ENCODE measurements at places on chromosomes 2 and 18.

- DNase-seq = no peak
Measured at GRCh38 chr2:160582081-160582480, 88.5 kb upstream of the RBMS1 start.

GRCh38 chr2:55914786-55915185 is 8.8 kb downstream of the EFEMP1 start:
- DNase-seq = no peak

DNA sequence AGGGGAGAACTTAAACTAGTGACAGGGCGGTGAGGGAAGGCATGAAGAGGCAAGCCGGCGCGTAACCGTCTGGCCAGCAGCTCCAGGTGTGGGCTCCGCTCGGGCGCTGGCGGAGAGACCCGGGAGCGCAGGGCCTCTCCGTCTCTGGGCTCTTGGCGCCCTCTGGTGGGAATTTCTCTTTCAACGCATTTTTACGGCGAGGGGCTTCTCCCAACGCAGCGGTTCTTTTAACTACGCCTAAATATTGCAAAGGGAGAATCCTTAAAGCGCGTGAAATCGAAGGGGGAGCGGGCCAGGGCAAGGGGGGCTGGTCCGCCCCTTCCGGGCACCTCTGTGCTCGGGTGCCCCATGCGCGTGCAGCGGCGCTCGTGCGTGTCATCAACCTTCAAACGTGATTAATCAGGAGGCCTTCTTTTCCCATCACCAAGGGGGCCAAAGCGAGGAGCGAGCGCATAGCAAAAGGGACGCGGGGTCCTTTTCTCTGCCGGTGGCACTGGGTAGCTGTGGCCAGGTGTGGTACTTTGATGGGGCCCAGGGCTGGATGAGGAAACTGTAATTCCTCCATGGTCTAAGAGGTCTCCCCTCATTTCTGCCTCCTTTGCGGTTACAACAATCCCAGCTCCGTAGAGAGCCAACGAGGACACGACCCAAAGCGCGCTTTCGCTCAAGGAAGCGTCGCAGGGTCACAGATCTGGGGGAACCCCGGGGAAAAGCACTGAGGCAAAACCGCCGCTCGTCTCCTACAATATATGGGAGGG is 762 bp upstream of the GAD1 start:
- peak; percentile 41 for DNase-seq

DNA sequence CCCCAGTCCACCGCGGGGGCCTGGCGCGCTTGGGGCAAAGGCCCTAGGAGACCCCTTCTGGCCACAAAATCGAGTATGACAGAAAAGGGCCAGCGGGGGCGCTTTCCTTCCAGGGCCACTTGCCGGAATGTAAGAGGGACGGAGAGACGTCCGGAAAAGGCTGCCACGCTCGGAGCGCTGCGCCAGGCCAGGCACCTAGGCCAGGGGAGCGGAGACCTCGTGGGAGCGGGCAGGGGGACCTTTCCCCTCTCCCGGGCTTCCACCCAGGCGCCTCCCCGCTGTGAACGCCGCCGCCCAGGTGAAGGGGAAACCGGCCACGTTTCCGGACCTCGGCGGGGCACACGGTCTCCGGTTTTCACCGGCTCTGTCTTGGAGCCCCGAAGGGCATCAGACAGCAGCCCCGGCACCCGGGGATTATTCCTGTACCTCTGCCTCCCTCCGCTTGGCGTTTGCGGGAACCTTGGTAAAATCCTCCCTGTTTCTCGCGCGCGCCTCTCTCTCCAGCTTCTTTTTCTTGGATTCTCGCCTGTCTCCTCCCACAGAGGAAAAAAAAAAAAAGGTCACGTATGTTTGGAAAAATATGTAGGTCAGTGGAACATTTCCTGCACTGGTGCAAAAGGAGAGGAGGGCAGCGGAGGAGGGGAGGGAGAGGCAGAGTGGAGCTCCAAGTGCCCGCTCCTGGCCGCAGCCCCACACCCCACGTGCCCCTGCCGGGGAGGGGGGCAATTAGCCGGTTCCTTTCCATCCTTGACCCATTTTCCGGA is 1.2 kb upstream of the NPAS2 start:
- DNase-seq = no peak

- no peak for DNase-seq
Measured at GRCh38 chr2:239358062-239358754, 42.6 kb downstream of the HDAC4 start.

GRCh38 chr2:27663285-27664153 is at the start of the genes SLC4A1AP and SUPT7L:
TSS of gene SLC4A1AP (plus strand) at chr2:27663889. CDS start at chr2:27663915, 26 bp downstream.
TSS of gene SUPT7L (minus strand) at chr2:27663614. CDS start at chr2:27662192, 1,422 bp downstream.
- peak; percentile 60 for DNase-seq

- no peak for DNase-seq
Measured at GRCh38 chr2:192735447-192735846, 540.7 kb upstream of the TMEFF2 start.

GRCh38 chr2:115771516-115771915 is 1329.1 kb downstream of the DPP10 start:
- DNase-seq = no peak

GRCh38 chr2:29420999-29421782 is 306.0 kb downstream of the CLIP4 start:
- no peak for DNase-seq

DNA sequence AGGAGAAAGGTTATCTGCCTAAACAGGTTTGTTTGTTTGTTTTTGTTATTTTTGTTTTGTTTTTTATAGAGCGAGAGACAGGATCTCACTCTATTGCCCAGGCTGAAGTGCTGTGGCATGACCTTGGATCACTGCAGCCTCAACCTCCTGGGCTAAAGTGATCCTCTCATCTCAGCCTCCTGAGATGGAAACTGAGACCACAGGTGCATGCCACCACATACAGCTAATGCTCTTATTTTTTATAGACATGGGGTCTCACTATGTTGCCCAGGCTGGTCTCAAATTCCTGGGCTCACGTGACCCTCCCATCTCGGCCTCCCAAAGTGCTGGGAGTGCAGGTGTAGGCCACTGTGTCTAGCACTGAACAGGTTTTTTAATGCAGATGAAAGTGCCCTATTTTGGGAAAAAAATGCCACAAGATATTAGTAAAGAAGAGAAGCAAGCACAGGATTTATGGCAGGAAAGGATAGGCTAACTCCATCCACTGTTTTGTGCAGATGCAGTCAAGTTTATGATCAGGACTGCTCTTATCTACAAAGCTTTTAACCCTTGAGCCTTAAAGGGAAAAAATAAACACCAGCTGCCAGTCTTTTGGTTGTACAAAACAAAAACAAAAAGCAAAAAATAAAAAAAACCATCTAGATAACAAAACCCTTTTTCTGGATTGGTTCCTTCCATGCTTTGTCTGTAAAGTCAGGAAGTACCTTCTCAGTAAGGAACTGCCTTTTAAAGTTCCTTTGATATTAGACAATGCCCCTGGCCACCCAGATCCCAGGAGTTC is 29.4 kb downstream of the MAP4K3 start:
- no peak for DNase-seq

DNA sequence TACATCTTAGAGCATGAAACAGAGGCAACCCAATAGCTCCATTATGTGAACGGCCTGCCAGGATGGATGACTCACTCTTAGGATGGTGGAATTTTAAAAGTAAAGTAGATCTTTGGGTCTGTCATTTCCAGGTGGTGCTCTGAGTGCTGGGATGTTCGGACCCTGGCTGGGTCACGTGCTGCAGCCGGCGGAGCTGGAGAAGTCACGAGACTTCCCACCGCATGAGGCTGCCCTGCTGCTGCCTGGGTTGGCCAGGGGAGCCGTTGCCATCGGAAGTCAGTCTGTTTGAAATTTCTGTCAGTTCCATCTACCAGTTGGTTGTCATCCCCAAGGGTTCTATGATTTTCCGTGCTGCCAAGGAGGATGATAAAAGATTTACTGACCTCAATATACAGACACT is 93.3 kb upstream of the ALKAL2 start:
- DNase-seq = no peak

DNA sequence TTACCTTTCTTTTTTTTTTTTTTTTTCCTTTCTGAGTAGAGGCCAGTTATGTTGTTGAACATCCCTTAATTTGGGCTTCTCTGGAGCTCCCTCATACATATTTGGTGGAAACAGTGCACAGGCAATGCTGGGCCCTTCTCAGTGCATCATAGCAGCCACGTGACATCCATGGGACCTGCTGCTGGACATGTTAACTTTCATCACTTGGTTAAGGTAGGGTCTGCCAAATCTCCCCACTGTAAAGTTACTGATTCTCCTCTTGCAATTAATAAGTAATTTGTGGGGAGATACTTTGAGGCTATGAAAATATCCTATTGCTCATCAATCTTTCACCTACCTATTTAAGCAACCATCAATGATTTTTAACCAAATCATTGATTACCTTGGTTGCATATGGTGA is 211.5 kb upstream of the LYPD1 start:
- no peak for DNase-seq

GRCh38 chr18:49230326-49230725 is 230.1 kb downstream of the DYM start:
- no peak for DNase-seq

DNA sequence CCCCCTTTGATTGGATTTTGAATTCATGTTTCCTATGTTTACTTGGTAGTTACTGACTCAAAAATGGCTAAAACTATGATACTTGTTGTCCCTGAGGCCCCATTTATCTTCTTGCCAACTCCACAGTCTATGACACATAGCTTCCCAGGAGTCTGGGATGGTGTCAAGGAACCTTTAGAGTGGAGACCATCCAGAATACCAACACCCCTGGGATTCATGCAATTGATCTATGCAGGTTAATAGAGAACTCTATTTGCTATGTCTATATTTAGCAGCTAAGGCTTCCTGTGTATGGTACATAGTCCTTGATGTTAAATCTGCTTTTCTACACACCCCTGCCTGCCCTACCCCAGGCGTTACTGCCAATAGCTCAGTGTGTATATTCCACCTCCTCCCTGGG is 218.5 kb upstream of the HDAC4 start:
- no peak for DNase-seq

DNA sequence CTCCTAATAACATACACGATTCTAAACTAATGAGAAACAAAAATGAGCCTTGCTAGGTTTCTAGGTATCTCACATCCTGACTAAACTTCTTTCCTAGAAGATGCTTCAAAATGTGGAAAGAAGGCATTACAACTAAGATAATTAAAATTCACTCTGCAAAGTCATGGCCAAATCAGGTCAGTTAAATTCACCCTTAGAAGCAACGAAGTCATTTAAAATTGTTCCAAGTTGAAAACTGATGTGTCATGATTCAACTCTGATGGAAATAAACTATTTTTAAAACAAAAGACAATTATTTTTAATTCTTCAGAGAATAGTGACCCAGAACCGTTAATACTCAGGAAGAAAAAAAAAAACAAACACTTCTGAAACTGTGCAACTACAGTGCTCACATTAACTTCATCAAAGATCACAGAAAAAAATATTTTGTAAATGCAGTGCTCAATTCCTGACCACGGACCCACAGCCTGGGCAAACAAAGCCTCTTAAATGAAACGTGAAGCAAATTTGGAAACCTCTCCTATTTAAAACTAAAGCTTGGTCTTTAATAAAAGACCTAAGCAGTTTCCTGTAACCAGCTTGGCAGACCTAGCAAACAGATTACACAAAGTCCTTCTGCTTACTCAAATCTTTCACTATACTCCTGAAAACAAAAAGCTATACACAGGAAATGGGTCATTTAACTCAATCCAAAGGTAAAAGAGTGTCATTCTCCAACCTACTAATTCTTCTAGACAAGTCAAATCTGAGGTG is 39.0 kb downstream of the CHN1 start:
- no peak for DNase-seq

GRCh38 chr2:219059725-219060682 is 717 bp downstream of the IHH start:
- DNase-seq = no peak

DNA sequence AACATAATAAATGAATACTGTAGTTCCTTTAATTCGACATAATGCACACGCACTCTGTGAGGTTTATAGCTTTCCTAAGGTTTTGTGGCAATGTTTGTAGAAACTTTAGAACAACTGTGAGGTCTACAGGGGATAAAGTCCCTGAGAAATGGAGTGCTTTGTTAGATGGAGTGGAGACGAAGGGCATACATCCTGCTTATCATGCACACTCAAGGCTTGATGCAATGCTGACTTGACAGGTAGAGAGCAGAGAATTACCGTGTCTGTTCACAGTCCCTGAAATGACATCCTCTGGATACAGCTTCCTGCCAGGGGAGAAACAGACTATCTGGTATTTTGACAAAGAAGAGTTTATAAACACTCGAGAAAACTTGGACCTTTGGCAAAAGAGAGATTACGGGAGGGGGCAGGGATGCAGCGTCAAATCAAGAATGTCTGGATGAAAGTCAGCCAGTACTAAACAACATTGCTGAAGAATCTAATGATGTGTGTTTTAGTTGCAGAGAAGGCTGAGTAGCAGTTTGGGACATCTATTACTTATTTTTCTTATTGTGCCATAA is 766.9 kb upstream of the ZEB2 start:
- DNase-seq = no peak

GRCh38 chr2:8682719-8683667 is 1.1 kb downstream of the ID2 start:
- peak; percentile 33 for DNase-seq
